Calu3 (cell line): ENCODE measurements at places on chromosomes 1 and 21. TPM values are rescaled to one million over a fixed set of nuclear protein-coding genes. Genes with fewer than 3 reads are reported as not detected.

- H3K4me1 ChIP-seq = peaks cover 5% of the 10 kb centered on the region
- no peaks in the 10 kb centered on the region for H3K27me3 ChIP-seq
- no peak overlapping the region for H3K27ac ChIP-seq
- H3K36me3 ChIP-seq = no peaks in the 10 kb centered on the region
- no peak for DNase-seq
Observed at GRCh38 chr1:246005067-246005466, 502.0 kb downstream of the SMYD3 start.

GRCh38 chr1:156372876-156373275 lies 3.9 kb downstream of the RHBG start:
- DNase-seq = no peak
- H3K27ac ChIP-seq = no peak overlapping the region

- no peak overlapping the region for H3K27ac ChIP-seq
- H3K4me1 ChIP-seq = peaks cover 16% of the 10 kb centered on the region
Observed at GRCh38 chr1:84715342-84716019, 25.2 kb upstream of the SSX2IP start.

The AMY1B gene
- not detected in 2 replicates for total RNA-seq

The DNALI1 gene
- total RNA-seq = 4.8 and 5.2 TPM in 2 replicates

The LCE1B gene
- not detected in 2 replicates for total RNA-seq
